ENCODE measurements at places on chromosomes 11 and 22.
A peak's percentile ranks its signal among the peaks of the same experiment; 100 is the strongest.

DNA sequence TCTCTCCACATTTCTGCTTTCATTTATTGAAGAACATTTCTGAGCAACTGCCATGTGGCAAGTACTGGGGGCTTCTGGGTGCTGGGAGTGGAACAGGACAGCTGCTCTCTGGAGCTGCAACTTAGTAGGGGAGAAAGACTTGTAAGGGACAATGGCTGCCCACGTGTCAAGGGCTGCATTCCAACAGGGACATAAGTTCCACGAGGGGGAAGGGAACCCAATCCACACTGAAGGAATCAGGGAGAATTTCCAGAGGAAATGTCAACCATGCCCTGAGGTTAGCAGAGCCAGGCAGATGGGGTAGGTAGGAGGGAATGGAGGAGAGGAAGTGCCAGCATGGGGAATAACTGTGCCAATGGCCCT, 1.7 kb downstream of the MAPK8IP2 start:
- no peak for DNase-seq

GRCh38 chr22:27804470-27805297, 3.1 kb upstream of the MN1 start:
- DNase-seq, result peak; percentile 16

- no peak for DNase-seq
Measured at GRCh38 chr11:10556590-10556989, 11.9 kb downstream of the LYVE1 start.

DNA sequence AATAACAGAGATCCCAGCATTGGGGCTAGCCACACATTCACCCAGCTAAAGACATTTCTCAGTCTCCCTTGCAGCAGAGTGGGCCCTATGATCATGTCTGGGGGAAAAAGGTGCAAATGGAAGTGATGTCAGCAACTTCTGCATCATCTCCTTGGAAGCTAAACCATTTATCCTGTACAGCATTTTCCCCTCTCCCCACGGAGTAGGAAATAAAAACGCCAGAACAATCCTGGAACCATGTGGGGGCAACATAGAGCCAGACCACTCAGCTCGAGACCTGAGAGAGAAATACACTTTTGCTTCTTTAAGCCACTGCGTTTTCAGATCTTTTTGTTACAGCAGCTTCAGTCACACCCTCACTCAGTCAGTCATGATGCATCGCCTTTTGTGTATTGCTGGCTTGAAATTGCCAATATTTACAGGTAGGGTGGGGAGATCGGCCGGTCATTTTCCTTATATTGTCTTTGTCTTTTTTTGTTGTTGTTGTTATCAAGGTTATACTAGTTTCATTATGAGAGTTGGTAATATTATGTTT, 9.1 kb upstream of the RAC2 start:
- no peak for DNase-seq

DNA sequence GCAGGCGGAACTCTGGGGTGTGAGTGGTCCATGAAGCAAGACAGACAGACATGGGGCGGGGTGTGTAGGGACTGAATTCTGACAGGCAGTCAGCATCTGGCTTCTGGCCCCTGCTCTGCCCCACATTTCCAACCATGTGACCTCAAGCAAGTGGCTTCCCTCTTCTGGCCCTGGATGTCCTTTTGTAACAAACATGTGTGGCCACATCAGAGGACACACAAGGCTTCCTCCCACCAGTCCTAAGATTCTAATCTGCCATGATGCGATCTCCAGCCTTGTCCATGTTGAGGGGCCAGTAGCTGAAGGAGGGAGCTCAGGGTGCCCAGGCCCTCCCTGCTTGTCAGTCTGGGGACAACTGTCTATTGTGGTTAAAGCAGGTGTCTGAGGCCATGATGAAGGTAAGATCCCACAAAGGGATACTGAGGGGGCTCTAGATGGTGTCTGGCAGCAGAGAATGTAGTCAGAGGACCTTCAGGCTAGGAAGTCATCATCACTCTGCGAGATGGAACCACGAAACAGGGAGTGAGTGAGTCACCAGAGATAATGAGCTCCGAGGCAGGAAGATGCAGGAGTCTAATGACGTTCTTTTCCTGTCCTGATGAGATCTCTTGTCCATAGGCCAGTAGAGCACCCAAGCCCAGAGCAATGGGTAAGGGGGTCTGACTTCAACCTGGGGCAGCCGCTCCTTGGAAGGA, 27.4 kb downstream of the DRD2 start:
- no peak for DNase-seq

- no peak for DNase-seq
Measured at GRCh38 chr11:105577641-105578040, 32.2 kb upstream of the GRIA4 start.

DNA sequence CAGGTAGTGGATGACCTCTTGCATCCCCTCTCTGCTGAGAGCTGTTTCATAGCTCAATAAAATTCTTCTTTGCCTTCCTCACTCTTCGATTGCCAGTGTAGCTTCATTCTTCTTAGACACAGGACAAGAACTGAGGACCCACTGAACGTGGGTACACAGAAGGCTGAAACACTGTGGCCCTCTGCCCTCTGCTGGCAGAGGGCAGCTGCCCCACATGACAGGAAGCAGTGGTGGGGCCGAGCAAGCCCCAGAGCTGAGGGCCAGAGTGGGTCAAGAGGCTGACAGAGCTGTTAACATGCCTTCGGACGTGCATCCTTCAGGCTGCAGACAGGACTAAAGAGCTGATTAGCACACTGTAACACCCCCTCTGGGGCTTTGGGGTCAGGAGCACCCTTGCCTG, 15.6 kb downstream of the SMC1B start:
- DNase-seq, result no peak

DNA sequence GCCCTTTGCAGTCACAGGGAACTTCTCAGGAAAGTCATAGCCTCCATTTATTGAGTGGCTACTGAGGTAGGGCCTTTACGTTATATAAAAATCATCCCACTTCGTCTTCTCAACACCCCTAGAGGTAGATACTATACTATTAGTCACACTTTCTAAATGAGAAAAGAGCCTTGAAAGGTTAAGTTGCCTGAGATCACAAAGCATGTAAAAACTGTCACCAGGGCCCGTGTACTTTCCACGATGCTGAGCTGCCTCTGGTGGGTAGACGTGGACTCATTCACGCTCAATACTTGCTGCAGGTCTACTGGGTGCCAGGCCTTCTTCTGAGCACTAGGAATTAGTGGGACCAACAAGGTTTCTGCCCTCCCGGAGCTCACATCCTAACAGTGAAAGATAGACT, 16.3 kb downstream of the CHRDL2 start:
- DNase-seq, result no peak

- no peak for DNase-seq
Measured at GRCh38 chr11:19631712-19632498, 80.7 kb upstream of the NAV2 start.

GRCh38 chr11:62806611-62807121, 1.4 kb upstream of the NXF1 start:
- DNase-seq, result no peak

DNA sequence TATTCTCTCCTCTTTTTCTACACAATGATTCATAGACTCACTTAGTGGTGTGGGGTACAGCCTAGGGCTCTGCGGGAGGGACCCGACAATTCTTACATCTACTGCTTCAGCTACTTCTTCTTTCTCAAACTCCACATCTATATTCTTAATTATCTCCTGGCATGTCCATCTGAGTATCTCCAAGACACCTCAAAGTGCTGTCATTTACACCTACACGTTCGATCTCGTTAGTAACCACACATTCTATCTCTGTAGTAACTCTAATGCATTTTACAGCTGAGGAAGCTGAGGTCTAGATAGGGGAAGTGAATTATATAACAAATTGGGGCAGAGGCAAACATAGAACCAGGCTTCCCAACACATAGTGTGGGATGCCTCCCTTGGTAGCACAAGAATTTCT, 27.7 kb upstream of the RRM1 start:
- DNase-seq, result no peak

DNA sequence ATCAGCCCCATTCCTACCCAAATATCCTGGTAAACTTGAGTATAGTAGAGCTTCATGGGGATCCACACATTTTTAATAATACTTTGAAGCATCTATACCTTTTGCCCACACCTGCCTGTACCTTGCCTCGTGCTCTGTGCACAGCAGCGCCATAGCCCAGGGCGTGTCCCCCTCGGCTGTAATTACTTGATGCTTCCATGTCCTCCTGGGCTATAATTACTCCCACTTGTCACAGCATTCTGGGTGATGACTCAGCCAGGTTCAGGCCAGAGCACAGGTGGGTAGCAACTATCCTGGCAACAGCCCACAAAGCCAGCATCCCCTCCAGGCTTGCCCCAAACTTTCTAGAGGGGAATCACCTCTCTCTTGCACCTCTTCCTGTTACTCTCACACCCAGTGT, 23.7 kb upstream of the SLC36A4 start:
- peak; percentile 40 for DNase-seq

GRCh38 chr11:783581-784015, 6.3 kb downstream of the CEND1 start:
- DNase-seq, result peak; percentile 44

All from NCI-H774 (cell line).